Upper lobe of right lung (tissue), 1 donor: ENCODE measurements at places on chromosomes 5 and 9.

DNA sequence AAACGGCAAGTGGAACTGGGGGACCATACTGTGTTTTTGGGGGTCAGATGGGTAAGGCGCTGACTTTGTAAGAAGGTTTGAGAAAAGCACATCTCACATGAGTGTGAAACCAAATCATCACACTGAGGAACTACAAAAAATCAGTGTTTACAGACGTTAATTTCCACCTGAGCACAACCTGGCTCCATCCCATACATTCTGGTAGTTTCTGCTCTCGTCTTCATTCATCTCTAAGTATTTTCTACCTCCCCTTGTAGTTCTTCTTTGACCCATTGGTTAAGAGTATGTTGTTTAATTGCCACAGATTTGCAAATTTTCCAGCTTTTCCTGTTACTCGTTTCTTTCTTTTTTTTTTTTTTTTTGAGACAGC lies 8.9 kb upstream of the DPP7 start:
- no peak for DNase-seq

DNA sequence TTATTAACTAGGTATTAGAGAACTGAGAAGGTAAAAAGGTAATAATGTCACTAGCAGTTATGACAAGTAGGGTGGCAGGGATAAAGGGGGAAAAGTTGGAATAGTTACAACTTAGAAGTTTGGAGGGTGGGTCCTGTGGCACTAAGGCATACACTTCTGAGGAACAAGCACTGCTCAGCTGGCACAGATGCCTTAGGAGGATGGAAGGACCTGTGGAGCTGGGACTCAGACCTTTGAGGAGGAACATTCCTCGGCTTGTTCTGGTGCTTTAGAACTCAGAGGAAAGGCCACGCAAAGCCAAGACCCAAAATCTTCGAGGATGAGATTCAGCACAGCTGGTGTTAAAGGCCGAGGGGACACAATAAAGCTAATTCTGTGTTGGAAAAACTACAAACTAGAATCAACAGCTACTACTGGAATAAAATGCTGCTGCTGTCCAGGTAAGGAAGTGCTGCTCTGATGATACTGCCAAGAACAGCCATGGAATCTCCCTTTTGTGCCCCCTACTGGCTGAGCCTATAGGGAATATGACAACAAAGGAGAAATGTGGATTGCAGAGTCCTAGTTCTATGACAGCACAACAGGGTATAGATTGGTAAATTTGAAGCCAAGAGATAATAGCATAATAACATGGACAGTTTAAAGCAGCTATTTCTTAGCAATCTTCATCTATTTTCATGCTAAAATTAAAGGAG lies 126.7 kb downstream of the SLC25A46 start:
- no peak for DNase-seq

GRCh38 chr9:134130503-134131375 lies 5.1 kb upstream of the WDR5 start:
- DNase-seq: peak; percentile 95

DNA sequence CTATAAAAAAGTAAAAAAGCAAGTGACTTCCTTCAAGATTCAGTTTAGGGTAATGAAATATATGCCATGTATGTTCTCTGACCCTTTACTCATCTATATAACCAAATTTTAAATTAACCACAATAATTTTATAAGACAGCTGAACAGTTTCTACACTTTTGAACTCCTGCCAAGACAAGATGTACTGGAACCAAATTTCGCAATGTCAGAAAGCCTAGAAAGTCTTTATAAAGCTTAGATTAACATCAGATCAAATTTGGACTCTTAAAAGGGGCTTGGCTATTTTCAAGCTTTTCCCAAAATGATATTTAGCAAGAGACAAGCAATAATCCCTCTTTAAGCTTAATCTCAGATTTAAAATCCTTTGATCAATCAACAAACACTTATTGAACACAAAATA lies 362.6 kb downstream of the PTPRD start:
- DNase-seq: no peak

- no peak for DNase-seq
These were observed 710 bp downstream of the WNK2 start for GRCh38 chr9:93184432-93185265.

DNA sequence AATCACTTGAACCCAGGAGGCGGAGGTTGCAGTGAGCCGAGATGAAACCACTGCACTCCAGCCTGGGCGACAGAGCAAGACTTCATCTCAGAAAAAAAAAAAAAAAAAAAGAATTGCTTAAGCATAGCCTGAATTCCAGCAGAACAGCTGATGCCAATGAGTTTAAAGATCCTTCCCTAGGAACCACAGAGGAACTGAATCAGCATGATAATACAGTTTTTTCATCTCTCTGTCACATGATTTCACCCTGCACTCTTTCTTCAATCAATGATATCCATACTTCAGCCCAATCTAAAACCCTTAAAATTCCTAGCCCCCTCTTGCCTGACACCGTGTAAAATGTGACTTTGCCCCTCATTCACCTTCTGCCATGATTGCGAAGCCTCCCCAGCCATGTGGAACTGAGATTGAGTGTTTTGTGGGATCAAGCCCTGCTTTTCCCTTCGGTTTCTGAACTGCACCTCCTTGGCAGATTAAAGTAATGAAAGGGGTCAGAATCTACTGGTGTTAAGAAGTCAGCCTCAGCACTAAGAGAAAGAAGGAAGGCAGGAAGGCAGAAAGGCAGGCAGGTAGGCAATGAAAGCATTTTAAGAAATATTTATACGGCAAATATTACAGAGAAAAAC lies 20.9 kb upstream of the DMXL1 start:
- DNase-seq: no peak

GRCh38 chr5:142896325-142897007 lies 126.3 kb downstream of the ARHGAP26 start:
- DNase-seq: no peak

DNA sequence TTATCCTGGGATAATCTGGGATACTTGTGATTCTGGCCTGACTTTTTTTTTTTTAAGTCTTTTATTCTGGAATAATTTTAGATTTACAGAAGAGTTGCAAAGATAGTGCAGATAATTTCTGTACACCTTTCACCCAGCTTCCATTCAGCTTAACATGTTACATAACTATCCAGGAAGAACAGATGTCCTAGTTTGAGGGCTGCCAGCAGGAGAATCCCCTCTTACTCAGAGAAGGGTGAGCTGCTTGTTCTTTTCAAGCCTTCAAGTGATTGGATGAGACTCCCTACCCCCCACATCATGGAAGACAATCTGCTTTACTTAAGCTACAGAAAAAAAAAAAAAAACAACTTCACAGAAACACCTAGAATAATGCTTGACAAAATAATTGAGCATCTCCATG lies 254.2 kb downstream of the TRIM32 start:
- DNase-seq: no peak

GRCh38 chr9:24436761-24437160 lies 108.9 kb downstream of the IZUMO3 start:
- DNase-seq: no peak
